ENCODE measurements at places on chromosomes 12 and 14.
A peak's percentile ranks its signal among the peaks of the same experiment; 100 is the strongest.

DNA sequence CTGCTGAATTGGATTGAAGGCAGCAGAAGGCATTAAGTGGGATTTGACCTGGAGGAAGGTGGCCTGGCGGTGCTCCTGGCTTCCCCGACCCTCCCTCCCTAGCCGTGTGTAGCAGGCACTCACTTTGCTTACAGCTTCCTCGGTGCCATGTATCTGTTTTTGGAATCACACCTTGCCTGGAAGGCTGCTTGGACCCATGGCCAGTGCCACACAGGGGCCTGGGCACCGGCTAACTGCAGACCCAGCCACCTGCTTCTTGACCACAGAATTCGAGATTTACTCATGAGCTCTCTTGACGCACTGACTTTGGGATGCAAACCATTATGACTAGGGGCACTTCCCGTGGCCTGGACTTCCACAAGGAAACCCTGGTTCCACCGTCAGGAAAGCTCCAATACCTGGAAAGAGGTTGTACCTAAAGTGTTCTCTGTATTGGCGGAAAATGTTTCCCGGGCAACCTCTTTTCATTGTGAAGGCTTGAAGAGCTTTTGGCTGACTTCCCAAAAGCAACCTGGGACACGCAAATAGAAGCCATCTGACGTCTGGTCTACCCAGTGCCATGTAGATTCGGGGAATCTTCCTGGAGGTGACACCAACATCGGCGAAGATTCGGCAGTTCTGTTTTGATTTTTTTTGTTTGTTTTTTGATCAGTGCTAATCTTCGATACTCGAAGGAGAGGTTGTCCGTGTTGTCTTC, 125.6 kb upstream of the RTL1 start:
- DNase-seq, result no peak

DNA sequence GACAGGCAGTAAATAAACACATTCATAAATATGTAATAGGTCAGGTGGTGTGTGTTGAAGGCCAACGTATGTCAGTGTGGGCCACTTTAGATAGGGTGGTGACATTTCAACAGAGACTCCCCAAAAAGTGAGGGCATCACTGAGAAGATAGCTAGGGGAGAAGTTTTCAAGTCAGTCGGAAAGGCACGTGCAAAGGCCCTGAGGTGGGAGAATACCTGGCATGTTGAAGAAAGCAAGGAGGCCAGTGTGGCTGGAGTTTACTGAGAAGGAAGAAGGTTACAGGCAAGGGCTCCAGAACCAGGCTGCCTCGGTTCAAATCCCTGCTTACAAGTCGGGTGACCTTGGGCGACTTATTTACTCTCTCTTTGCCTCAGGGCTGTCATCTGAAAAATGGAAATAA, 11.0 kb upstream of the HEBP1 start:
- DNase-seq, result no peak

DNA sequence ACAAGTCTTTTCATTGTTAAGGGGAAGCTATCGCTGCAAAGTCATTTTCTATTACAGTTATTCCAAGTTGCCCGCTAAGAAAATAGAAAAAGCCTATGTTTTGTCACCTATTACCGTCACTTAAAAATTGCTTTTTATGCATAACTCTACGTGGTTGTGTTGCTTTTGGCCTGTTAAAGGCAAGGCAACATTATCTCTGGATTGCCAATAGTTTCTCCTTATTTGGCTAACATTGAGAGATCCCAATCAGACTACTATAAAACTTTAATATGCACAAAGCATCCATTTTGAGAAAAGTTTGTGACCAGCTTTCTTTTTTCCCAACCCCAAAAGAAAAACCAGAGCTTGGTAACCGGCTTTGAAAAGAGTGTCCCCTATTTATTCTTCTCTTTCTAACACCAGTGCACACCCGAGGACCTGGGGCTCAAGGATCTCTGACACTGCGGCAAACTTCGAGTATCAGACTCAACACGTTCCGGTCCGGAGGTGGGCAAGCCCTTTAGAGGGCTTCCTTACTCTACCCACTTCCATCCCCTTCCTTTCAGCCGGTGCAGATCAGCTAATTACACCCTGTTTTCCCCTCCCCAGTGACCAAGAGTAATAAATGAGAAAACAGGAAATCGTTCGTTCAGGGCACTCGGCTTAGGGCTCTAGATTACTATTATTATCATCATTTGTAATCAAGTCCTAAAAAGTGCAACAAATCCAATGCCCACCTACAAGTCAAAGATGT, 1.2 kb downstream of the PPP1R12A start:
- DNase-seq, result no peak

- DNase-seq, result no peak
These were observed 60.9 kb downstream of the PLEKHA5 start for GRCh38 chr12:19190292-19191031.

DNA sequence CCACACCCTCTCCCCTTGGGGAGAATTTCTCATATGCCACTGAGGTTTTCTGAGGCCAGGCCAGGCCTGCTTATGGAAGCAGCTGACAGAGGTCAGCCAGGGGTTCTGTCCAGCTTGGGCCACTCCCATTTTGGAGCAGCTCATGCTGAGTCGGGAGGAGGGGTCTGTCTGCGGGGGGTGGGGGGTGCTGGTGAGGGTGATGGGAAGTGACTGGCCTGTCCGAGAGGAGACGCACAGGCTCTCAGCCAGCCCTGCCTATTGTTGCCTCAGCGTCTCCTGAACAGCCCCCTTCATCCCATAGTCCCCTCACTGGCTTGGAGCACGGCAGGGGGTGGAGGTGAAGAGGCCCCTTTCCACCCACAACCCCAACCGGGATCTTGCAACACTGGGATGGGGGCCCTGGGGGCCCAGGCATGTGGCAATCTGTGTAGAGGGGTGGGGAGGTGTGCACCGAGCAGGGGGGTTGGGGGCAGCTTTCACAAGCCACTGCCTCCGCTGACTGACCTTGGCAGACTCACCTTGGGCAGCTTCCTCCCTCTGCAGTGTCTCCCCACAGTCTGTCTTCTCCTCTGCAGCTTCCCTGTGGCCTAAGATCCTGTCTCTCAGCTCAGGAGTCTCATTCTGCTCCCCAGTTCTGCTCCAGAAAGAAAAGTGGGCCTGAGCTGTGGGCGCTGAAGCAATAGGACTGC, 5.5 kb downstream of the CEBPE start:
- DNase-seq, result no peak

GRCh38 chr12:61863811-61864210, 396.4 kb upstream of the USP15 start:
- DNase-seq, result no peak

GRCh38 chr12:77774761-77775160, 55.9 kb upstream of the NAV3 start:
- DNase-seq, result no peak

GRCh38 chr14:47422191-47422590, 253.2 kb downstream of the MDGA2 start:
- DNase-seq, result no peak

DNA sequence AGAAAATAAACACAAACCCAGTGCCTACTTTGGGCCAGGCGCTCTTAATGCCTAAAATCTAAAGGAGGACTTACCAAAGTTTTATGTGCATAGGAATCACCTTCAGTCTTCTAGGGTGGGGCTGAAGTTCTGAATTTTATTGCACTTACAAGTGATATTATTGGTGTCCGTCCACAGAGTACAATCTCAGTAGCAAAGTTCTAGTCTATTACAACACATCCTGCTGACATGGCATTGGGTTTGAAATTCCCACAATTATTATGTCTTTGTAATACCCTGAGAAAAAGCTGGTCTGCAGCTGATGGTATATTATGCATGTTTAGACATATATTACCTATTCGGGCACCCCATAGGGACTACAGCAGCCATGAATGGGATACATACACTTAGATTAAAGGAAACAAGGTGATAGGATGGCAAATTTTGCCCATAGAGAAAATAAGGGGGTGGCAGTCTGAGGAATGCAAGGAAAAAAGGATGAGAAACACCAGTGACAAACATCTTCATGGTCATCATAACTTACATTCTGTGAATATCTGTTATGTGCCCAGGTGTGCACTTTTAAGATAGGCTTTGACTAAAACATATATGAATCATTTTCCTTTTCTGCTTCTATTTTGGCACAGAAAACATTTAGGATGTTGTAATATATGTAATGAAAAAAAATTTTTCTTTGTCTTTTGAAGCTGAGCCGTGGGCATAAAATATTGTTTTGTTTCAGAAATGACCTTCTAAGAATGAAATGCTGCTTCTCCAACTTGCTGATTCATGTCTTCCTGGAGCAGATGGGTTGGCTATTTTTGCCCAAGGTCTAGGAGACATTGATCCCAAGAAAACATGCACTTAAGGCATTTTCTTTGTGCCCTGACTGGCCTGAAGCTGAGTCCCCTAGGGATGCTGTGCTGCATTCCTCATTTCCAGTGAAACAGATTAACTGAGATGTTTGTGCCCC, 27.2 kb upstream of the ALG10 start:
- DNase-seq, result no peak

DNA sequence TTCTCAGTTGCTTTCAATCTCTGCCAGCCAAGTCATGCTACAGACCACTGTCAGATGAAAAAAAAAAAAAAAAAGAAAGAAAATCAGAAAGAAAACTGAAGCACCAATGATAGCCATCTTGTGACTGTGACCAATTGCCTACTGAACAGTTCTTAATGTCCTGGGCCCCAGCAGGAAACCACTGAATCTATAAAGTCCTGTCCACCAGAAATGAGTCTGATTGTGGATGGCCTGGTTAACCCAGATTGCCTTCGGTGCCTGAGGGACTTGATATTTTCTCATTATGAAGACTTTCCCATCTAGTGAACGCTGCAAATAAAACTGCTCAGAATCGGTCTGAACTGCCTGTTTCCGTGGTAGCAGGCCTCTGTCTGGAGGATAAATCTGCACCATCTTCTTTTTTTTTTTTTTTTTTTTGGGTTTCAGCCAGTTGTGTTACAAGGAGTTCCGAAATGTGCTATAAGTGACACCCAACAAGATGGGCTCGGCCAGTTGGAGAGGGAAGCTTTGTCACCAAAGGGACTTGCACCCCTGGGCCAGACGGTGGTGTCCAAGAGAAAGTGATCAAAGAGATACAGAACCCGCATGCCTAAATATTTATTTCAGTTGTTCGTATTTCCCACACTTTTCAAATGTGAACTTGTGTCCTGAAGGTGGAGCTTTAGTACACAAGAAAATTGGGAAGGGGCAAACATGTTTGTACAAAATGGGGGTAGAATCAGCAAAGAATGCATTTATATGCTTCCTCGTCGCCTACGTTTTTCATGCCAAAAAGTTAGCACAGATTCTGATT, 3.0 kb upstream of the PLXNC1 start:
- DNase-seq, result no peak

- DNase-seq, result no peak
These were observed 5.1 kb downstream of the PSMB11 start for GRCh38 chr14:23047034-23047634.

DNA sequence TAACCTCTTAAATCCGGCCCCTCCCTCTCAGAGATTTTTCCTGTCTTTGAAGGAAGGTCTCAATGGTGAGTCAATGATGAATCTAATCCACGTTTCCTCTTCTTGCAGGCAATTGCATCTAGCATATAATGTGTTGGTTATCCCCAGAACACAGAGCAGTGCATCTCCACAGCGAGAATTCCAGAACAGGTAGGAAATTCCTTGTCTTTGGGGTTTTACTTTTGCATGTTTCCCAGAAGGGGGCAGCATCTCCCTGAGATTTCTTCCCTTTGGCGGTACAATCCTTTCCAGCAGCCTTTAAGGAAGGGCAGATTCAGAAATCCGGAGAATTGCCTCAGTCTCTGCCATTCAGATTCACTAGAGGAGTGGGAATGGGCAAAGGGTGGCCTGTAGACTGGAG, 128.0 kb downstream of the KCNA5 start:
- no peak for DNase-seq

GRCh38 chr14:99075061-99075460, 196.9 kb downstream of the BCL11B start:
- DNase-seq, result no peak

DNA sequence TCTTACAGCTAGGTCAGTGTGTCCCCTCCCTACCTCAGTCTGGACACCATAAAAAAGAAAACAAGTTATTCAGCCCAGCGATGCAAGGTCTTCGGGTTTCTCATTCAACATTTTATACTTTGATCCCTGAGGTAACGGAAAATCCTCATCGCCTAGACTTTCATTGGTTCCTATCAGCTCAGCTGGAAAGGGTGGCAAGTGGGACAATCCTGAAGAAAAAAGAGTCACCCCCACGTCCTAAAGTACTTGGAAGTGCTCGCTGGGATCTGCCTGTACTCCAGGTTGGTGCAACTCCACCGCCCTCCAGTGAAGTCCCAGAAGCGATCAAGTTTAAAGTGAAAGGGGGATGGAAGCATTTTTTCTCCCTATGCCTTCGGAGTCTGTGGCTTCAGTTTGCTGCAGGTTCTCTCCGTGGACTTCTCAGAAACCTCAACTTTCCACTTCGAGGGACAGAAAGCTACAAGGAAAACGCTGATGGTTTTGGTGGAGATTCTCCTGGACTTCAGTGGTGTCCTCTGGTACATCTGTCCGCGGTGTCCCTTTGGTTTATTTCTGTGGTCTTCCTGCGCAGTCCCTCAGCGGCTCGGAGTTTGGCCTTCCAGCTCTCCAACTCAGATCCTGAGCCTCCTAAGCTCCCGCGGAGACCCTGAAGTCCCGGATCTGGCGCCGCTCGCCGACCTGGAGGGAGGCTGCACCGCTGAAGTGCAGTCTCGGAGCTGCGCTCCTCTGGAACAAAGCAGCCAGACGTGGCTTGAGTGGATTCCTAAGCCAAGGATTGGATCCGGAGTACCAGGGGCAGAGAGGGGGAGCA, 1.8 kb upstream of the LRFN5 start:
- no peak for DNase-seq

- DNase-seq, result no peak
These were observed 489 bp downstream of the CEP290 start for GRCh38 chr12:88141425-88141773.

DNA sequence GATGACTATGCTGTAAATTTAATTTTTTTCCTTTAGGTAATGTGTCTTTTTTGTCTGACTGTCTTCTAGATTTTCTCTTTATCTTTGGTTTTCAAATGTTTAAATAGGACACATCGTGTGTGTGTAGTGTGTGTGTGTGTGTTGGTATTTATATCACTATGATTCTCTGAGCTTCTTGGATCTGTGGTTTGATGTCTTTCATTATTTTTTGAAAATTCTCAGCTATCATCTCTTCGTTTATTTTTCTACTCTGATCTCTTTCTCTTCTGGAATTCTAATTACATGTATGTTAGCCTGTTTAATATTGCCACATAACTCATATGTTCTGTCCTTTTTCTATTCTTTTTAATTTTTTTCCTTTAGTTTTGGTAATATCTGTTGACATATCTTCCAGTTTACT, 73.5 kb upstream of the OR10AD1 start:
- DNase-seq, result no peak

- DNase-seq, result no peak
These were observed 7.6 kb downstream of the EVL start for GRCh38 chr14:100072783-100073346.

- no peak for DNase-seq
These were observed 32.9 kb upstream of the IGF1 start for GRCh38 chr12:102513272-102513671.

- peak; percentile 64 for DNase-seq
These were observed 24.8 kb downstream of the FOS start for GRCh38 chr14:75303381-75303789.

Measured in effector memory CD8-positive, alpha-beta T cell (primary cell).